ENCODE measurements at places on chromosomes 12 and 14.
A peak's percentile ranks its signal among the peaks of the same experiment; 100 is the strongest.

GRCh38 chr14:67776653-67777322 is 39.6 kb downstream of the ZFYVE26 start:
- DNase-seq: no peak

DNA sequence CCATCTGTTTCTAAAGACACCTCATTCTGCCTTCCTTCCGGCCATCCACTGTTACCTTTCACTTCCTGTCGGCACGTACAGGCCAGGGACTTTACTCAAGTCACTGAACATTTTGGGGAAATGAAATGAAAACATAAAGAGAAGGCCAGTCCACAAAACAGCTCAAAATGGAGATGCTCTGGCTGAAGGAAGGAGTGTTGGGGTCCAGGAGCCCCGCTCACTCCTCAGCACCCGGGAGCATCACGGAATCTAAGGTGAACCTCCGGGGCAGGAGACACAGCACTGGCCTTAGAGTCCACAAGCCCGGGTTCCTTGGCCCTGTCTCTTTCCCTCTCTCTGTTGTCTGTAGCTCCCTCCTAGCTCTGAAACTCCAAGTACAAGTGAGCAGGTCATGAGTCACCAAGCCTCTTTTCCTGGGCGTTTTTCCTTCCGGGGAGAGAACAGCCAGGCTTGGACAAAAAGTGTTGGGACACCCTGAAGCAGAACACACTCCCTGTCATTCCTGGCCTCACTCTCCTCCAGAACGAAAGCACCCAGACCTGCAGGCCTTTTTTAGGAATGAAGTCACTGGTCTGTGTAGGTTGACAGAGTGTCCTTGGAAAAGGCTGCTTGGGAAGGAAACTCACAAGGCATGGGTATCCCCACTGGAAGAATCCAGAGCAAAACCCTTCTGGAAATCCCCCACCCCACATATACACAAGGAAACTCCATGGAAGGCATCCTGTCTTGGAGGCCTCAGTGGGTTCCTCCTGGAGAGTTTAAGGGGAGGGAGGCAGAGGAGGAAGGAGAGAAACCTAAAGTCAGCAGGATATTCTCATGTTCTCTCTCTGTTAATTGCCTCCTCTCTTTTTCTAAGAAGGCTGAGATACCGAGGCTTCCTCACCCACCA is 245.3 kb downstream of the ZFP36L1 start:
- no peak for DNase-seq

GRCh38 chr12:52630008-52630500 is 11.7 kb upstream of the KRT73 start:
- no peak for DNase-seq

DNA sequence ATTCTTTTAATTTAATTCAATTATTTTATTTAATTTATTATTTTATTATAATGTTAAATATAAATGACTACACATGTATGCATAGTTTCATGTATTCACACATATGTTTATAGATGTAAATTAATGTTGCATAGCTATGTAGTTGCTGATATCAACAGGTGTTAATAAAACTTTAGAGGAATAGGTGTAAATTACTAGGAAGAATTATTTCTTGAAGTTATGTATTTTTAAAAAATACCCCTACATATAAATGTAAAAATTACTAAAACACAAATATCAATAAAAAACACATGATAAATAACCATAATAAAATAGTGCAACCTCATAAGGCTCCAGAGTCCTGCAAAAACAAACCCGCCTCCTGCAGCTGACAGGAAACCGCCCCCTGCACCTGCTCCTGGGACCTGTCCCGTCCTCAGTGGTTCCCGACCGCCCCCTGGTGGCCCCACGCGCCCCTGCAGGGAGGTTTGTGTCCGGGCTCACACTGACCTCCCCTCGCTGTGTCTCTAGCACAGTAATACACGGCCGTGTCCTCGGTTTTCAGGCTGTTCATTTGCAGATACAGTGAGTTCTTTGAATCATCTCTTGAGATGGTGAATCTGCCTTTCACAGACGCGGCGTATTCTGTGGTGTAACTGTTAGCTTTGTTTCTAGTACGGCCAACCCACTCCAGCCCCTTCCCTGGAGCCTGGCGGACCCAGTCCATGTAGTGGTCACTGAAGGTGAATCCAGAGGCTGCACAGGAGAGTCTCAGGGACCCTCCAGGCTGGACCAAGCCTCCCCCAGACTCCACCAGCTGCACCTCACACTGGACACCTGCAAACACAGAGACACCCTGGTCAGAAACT is 1264.0 kb downstream of the TMEM121 start:
- peak; percentile 51 for DNase-seq

DNA sequence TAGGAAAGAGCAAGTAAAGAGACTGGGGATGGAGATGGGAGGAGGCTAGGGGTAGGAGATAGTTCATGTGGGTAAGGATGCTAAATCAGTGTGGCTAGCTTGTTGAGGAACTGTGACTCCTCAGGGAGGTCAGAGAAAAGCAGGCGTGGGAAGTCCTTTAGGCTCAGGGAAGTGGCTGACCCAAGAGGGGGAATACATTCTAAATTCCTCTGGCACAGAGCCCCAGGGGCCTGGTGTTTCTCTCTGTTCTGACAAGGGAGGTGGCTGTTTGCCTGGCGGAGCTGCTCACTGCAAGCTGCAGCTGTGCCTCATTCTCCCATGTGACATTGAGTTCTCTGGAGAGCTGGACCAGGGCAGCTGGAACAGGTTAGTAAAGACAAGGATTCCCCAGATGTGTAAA is 152.2 kb upstream of the SLC38A2 start:
- no peak for DNase-seq

GRCh38 chr12:104136577-104136976 is 1.4 kb downstream of the NFYB start:
- DNase-seq: no peak

DNA sequence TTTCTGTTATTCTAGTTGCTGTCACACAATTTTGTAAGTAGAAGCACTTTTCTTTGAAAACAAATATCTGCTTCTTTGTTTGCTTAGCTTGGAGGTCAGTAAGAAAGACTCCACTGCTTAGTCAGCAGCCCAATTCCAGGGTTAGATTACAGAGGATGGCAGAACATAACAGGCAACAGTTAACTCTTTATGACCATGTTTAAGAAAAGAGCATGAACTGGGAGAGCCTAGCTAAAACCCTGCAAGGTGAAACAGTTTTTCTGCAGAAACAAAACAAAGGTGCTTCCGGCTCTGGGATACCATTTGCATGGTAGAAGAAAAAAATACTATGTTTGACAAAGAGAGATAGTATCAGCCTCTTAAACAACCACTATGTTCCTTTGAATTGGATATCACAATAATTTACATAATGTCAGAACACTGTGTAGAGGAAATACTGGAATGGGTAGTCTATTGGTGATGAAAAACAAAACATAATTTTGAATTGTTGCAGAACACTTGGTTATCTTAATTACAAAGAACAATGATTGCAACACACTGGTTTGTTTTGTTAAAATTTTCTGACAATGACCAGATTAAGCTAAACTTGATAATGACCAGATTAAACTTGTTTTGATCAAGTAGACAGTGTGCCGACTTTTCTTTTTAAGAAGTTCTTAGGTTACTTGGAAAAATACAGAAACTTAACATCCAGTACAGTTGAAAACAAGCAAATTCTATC is 22.4 kb upstream of the PPM1H start:
- DNase-seq: no peak

DNA sequence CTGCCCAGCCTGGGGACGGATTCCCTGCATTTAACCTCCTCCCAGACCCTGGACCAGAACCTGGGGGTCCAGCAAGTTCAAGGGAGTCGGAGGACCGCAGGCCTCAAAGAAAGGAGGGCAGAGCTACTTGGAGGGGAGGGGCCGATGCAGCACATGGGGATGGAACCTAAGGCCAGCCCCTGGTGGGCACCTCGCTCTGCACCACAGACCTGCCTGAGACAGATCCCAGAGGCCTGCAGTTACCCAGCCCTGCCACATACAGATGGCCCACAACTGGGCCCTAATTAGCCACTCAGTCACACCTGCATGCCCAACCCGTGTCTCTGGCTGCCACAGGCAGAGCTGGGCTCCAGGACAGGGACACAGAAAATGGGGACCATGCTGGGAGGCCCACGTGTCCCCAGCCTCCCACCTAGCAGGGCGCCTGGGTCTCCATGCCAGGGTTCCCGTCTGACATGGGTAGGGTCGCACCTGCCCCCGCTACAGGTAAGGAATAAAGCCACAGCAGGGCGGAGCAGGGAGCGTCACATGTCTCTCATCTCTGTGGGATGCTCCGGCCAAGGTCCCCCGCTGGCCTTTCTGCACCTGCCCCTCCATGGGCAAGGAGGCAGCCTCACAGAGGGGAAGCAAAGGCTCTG is 16.7 kb downstream of the AKT1 start:
- no peak for DNase-seq

- no peak for DNase-seq
These were observed 107.5 kb downstream of the ADGRD1 start for GRCh38 chr12:131061041-131061806.

- DNase-seq: no peak
These were observed 348.5 kb upstream of the MDGA2 start for GRCh38 chr14:48023881-48024280.

DNA sequence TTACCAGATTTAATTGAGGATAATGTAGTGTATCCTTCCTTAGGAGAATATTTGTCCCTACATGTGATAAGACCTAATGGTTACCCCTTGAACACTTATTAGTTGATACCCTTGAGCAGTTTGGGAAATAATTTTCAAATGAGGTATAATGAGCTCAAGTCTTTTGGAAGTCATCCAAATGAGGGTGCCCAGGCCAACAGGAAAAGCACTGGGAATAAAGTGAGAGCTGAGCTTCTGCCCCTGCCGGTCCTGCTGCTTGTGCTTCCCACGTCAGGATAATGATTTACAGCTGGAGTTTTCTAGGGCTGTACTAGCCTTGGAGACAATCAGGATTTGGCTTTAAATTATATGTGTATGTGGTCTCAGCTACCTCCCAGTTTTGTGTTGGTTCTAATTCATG is 178.8 kb upstream of the FRMD6 start:
- DNase-seq: no peak

DNA sequence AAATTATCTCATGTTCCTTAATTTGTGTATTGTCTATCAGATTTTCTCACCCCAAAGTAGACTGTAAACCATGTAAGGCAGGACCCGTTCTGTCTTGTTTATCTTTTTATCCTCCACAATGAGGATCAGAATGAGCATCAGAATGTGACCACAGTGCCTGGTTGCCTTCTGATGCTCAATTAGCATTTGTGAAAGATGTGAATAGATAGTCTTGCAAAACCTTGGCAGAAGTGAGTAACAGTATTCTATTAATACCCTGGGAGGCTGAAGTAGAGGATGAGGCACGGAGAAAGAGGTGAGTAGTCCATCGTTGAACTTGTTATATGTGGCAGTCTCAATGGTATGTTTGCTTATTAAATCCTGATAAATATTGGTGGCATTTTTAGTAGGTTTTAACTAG is 781.4 kb downstream of the NRXN3 start:
- no peak for DNase-seq

GRCh38 chr14:56247495-56248200 is 129.4 kb downstream of the PELI2 start:
- DNase-seq: no peak

DNA sequence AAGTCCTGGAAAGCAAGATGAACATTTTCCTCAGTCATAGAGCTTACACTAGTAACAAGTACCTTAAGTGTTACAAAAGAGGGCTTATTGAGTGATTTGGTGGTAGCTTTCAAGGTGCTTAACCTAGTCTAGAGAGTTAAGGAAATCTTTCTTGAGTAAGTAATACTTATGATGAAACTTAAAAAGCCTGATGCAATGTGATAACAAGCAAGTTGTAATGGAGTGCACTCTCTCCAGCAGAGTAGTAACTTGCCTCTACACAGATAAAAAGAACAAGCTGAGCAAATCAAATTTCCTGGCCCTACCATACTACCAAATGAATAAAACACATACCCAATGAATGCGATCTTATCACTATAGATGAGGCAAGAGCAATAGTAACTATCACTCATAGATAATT is 639.9 kb upstream of the FBXO33 start:
- DNase-seq: no peak

DNA sequence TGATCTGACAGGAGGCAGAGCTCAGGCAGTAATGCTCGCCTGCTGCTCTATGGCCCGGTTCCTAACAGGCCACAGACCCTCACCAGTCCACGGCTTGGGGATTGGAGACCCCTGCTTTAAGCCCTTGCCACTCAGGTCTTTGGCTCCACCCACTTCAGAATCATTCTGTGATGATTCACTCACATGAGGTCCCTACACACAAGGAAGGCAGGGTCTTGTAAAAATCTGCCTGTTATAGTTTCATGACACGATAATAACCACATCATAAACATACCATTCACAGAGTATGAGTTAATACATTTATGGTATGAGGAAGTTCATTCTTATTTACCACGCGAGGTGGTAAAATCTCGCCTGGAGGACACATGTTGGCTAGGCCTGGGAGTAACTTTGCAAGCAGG is 29.0 kb upstream of the MAX start:
- DNase-seq: no peak

DNA sequence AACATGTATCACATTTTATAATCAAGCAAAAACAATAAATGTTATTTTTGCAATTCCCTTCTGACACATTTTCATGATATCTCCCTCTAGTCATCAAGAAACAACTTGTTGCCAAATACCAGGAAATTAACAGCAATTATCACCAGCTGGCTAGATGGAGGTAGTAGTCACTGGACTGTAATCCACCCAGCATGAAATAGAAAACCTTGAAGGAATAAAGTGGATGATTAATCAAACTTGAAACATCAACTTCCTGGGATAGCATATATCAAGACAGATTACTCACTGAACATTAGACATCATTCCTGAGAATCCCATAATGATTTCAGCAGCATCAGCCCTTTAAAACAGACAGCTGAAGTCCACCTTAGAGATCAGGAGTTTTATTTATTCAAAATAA is 259.0 kb downstream of the CCDC59 start:
- DNase-seq: no peak

DNA sequence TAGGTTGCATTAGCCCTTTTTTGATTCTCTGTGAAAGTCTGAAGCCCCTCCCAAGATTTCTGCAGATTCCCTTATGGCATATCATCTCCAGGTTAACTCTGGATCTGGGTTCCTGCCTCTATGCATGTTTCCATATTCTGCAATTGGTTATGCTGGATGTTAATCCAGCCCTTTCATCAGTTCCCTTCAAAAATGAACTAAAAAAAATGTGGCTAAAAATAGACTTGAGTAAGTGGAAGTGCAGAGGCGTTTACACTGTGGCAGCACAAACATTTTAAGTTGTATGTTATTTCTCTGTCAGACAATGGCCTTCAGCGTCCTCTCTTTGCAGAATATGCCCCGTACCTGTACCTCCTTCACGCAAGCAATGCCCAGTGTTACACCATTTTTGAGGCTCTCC is 11.4 kb downstream of the MGST1 start:
- no peak for DNase-seq

DNA sequence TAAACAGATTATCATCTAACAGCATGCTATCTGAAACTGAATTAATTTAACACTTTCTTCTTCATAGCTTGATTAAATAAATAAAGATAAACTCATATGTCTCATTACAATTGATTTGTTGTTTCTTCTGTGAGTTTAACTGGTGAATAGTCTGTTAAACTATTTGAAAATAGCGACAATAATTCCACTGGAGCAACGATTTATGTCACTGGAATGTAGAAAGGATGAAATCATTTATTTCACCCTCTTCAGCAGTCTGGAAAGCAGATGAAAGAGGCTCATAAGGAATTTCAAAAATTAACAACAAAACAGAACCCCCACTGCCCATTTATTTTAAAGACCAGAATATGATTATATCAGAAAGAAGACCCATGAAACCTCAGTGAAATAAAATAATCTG is 1165.1 kb upstream of the USP15 start:
- DNase-seq: no peak

- no peak for DNase-seq
These were observed 51.0 kb downstream of the SSH1 start for GRCh38 chr12:108806346-108806745.

GRCh38 chr12:131046813-131047788 is 93.4 kb downstream of the ADGRD1 start:
- DNase-seq: no peak

GRCh38 chr12:24977711-24978110 is 28.8 kb upstream of the BCAT1 start:
- no peak for DNase-seq

Data from activated CD8-positive, alpha-beta memory T cell treated with anti-CD3 and anti-CD28 coated beads for 4 hours (primary cell).